ENCODE measurements at places on chromosomes 7 and 10.
A peak's percentile ranks its signal among the peaks of the same experiment; 100 is the strongest.

- no peaks in the 10 kb centered on the region for H3K36me3 ChIP-seq
- H3K27ac ChIP-seq = no peak overlapping the region
- DNase-seq = peak; percentile 30
- H3K4me3 ChIP-seq = no peak overlapping the region
- no peaks in the 10 kb centered on the region for H3K27me3 ChIP-seq
Observed at GRCh38 chr10:113427811-113428558, 124.9 kb upstream of the HABP2 start.

DNA sequence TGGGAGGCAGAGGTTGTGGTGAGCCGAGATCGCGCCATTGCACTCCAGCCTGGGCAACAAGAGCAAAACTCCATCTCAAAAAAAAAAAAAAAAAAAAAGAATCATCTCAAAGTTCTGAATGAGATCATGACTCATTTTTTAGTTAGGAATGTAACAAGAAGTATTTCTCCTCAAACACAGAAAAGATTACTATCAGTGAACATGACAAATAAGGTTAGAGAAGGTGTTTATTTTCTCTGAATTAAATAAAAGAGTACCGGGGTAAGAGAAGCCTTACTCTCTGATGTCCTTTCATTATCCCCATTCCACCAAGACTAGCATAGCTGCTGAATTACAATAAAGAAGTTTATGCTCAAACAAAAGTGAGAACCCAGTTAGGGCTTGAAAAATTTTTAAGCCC, 50.1 kb downstream of the IPMK start:
- peaks cover 3% of the 10 kb centered on the region for H3K36me3 ChIP-seq
- no peaks in the 10 kb centered on the region for H3K4me1 ChIP-seq
- H3K27me3 ChIP-seq = no peaks in the 10 kb centered on the region
- H3K27ac ChIP-seq = no peak overlapping the region
- DNase-seq = no peak

GRCh38 chr10:103652599-103653281, 159.2 kb downstream of the NEURL1 start:
- no peak overlapping the region for H3K4me3 ChIP-seq
- H3K4me1 ChIP-seq = peaks cover 65% of the 10 kb centered on the region
- H3K36me3 ChIP-seq = peaks cover 65% of the 10 kb centered on the region
- H3K27ac ChIP-seq = no peak overlapping the region
- no peaks in the 10 kb centered on the region for H3K27me3 ChIP-seq

DNA sequence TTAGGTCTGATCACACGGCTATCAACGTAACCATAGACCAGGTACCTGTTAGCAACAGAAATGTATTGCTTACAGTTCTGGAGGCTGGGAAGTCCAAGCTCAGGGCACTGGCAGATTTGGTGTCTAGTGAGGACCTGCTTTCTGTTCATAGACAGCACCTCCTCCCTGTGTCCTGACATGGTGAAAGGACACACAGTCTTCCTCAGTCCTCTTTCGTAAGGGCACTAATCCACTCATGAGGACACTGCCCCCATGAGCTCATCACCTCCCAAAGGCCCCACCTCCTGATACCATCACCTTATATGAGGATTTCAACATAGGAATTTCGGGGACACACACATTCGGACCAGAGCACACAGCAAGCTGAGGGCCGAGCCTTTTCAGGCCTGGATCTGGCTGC, 71.4 kb upstream of the BTBD16 start:
- H3K27ac ChIP-seq = no peak overlapping the region
- no peaks in the 10 kb centered on the region for H3K4me1 ChIP-seq
- H3K36me3 ChIP-seq = peaks cover 45% of the 10 kb centered on the region
- DNase-seq = no peak
- H3K4me3 ChIP-seq = no peak overlapping the region

- peaks cover 2% of the 10 kb centered on the region for H3K27me3 ChIP-seq
- H3K4me3 ChIP-seq = no peak overlapping the region
- no peak for DNase-seq
- H3K27ac ChIP-seq = no peak overlapping the region
- no peaks in the 10 kb centered on the region for H3K36me3 ChIP-seq
- H3K4me1 ChIP-seq = no peaks in the 10 kb centered on the region
Observed at GRCh38 chr10:6074489-6075301, 12.5 kb upstream of the IL2RA start.

- no peak overlapping the region for H3K27ac ChIP-seq
- H3K4me3 ChIP-seq = no peak overlapping the region
- no peak for DNase-seq
- no peaks in the 10 kb centered on the region for H3K4me1 ChIP-seq
Observed at GRCh38 chr7:98077762-98078161, 28.9 kb upstream of the LMTK2 start.

DNA sequence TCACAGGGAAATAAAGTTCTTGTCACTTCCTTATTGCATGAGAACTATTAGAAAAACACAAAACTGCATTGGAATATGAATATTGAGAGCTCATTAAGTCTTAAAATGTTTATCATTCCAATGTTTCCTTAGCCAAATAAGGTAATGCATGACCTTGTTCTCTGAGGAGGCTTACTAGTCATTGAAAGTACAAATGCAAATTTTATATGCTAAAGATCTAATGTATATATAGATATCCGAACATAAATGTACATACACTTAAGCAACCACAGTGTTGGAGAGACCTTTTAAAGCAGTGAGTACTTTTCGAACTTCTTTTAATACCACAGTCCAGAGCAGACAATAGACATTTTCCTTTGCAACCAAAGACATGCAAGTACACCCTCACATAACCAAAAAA, 96.1 kb downstream of the RELN start:
- H3K36me3 ChIP-seq = no peaks in the 10 kb centered on the region
- no peak overlapping the region for H3K4me3 ChIP-seq
- no peaks in the 10 kb centered on the region for H3K27me3 ChIP-seq
- H3K27ac ChIP-seq = no peak overlapping the region

DNA sequence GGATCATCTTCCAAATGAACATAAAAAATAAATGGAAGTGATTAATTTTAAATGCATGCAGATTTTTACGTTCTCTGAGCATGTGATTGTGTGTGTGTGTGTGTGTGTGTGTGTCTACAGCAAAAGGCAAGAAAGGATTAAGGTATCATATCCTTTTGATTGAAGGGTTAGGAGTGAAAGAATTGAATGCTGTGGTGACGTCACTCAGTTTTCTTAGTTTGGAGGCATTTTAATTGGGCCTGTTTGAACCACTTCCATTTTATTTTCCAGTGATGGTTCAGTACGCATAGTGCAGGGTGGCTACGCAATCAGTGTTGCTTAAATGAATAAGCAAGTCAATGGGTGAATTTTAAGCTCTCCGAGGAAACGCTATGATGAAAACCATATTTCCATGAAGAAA, 31.3 kb downstream of the TACC2 start:
- H3K4me1 ChIP-seq = peaks cover 20% of the 10 kb centered on the region
- peaks cover 16% of the 10 kb centered on the region for H3K27me3 ChIP-seq
- H3K27ac ChIP-seq = no peak overlapping the region
- no peaks in the 10 kb centered on the region for H3K36me3 ChIP-seq

- DNase-seq = peak; percentile 13
- no peak overlapping the region for H3K27ac ChIP-seq
- H3K36me3 ChIP-seq = no peaks in the 10 kb centered on the region
Observed at GRCh38 chr7:68785036-68785435, 813.2 kb upstream of the AUTS2 start.

- DNase-seq = no peak
- H3K4me1 ChIP-seq = peaks cover 2% of the 10 kb centered on the region
- H3K36me3 ChIP-seq = peaks cover 9% of the 10 kb centered on the region
- H3K27ac ChIP-seq = no peak overlapping the region
- no peaks in the 10 kb centered on the region for H3K27me3 ChIP-seq
Observed at GRCh38 chr10:20006169-20006870, 190.1 kb downstream of the PLXDC2 start.

- no peak for DNase-seq
- H3K4me3 ChIP-seq = no peak overlapping the region
- H3K36me3 ChIP-seq = no peaks in the 10 kb centered on the region
- H3K27me3 ChIP-seq = no peaks in the 10 kb centered on the region
- peaks cover 7% of the 10 kb centered on the region for H3K4me1 ChIP-seq
Observed at GRCh38 chr7:38307640-38308039, 34.2 kb upstream of the TARP start.

- H3K4me1 ChIP-seq = no peaks in the 10 kb centered on the region
- no peak overlapping the region for H3K27ac ChIP-seq
- no peaks in the 10 kb centered on the region for H3K27me3 ChIP-seq
- no peak for DNase-seq
Observed at GRCh38 chr7:42502022-42502421, 265.0 kb upstream of the GLI3 start.

DNA sequence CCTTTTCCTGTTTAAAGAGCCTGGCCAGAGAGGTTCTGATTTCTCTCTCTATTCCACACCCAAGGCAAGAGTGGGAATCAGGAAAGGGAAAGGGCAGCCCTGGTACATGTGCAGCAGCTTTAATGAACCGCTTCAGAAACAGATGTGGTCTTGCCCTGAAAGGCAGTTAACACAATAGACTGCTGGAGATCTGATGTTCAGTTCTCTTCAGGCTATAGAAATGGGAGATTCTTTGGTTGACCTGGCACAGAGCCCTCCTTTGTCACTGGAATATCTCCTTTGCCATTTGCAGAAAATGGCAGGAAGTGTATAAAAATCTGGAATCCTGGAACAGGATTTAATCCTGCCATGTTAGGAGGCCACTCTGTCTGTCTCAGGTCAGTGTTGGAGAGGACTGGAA, 36.3 kb upstream of the EXOC6 start:
- no peak overlapping the region for H3K4me3 ChIP-seq
- no peaks in the 10 kb centered on the region for H3K4me1 ChIP-seq
- no peak overlapping the region for H3K27ac ChIP-seq
- H3K36me3 ChIP-seq = no peaks in the 10 kb centered on the region

DNA sequence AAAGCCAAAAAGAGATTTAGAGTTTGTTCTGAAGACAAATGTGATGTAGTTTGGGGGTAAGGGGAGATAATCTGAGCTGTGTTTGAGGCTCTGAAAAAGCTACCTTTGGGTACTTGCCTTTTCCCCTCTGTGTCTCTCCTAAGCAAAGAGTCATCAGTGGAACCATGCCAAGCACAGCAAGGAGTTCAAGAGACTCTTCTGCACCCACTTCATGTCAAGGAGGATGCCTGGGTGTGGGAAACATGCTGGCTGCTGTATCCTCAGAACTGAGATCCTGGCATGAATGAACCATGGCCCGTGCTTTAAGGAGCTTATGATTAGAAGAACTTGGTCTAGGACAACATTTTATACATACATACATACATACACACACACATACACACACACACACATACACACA, 142.9 kb downstream of the NOC3L start:
- peaks cover 17% of the 10 kb centered on the region for H3K4me1 ChIP-seq
- H3K4me3 ChIP-seq = no peak overlapping the region
- no peaks in the 10 kb centered on the region for H3K27me3 ChIP-seq

GRCh38 chr7:129741743-129742213, 130.3 kb downstream of the NRF1 start:
- H3K27me3 ChIP-seq = no peaks in the 10 kb centered on the region
- peak; percentile 46 for DNase-seq
- H3K4me1 ChIP-seq = peaks cover 22% of the 10 kb centered on the region
- peaks cover 30% of the 10 kb centered on the region for H3K36me3 ChIP-seq

DNA sequence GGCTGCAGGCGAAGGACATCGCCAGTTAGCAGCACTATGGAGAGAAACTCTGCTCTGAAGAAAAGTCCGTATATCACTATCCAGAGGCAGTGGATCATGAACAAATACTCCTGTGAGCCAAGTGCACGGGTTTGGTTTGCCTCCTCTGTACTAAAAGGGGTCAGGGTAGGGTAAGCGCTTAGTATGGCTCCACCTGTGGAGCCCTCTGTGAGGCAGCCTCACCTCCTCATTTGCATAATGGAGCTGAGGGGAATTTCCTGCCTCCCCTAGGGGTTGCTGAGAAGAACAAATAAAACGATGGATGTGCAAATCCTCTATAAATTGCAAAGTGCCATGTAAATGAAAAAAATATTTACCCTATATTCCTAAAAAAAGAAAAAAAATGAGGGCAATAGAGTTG, 63.4 kb downstream of the GPR26 start:
- DNase-seq = no peak
- no peaks in the 10 kb centered on the region for H3K36me3 ChIP-seq
- no peak overlapping the region for H3K4me3 ChIP-seq
- H3K27ac ChIP-seq = no peak overlapping the region
- H3K4me1 ChIP-seq = no peaks in the 10 kb centered on the region

DNA sequence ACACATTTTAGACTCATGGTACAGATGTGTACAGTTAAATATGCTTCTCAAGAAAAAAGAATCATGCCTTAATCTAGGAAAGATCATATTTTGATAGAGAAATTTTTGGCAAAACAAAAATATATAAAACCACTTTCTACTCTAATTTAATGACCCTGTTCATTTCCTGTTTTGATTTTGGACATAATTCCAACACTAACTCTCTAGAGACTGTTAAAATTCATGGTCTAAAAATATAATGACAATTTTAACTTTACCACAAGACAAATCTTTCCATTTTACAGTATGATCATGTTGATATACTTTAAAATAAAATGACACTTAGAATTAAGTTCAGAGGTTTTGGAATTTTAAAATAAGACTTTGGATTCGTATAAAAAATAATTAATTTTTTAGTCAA, 45.2 kb downstream of the PRKG1 start:
- no peak overlapping the region for H3K4me3 ChIP-seq
- DNase-seq = peak; percentile 71
- H3K27ac ChIP-seq = peak overlapping the region; percentile 9
- peaks cover 3% of the 10 kb centered on the region for H3K4me1 ChIP-seq

- H3K36me3 ChIP-seq = no peaks in the 10 kb centered on the region
- H3K4me1 ChIP-seq = peaks cover 10% of the 10 kb centered on the region
- no peak overlapping the region for H3K27ac ChIP-seq
- no peak overlapping the region for H3K4me3 ChIP-seq
- DNase-seq = peak; percentile 66
- H3K27me3 ChIP-seq = peaks cover 2% of the 10 kb centered on the region
Observed at GRCh38 chr10:44756216-44756615, 154.9 kb upstream of the TMEM72 start.

GRCh38 chr7:47697543-47697942, 115.6 kb upstream of the TNS3 start:
- H3K36me3 ChIP-seq = no peaks in the 10 kb centered on the region
- DNase-seq = no peak
- H3K27ac ChIP-seq = no peak overlapping the region
- H3K27me3 ChIP-seq = no peaks in the 10 kb centered on the region
- H3K4me1 ChIP-seq = peaks cover 2% of the 10 kb centered on the region

- no peaks in the 10 kb centered on the region for H3K27me3 ChIP-seq
- H3K4me1 ChIP-seq = no peaks in the 10 kb centered on the region
- H3K27ac ChIP-seq = no peak overlapping the region
- DNase-seq = no peak
- H3K36me3 ChIP-seq = no peaks in the 10 kb centered on the region
Observed at GRCh38 chr10:86310291-86310690, 56.3 kb downstream of the GRID1 start.

DNA sequence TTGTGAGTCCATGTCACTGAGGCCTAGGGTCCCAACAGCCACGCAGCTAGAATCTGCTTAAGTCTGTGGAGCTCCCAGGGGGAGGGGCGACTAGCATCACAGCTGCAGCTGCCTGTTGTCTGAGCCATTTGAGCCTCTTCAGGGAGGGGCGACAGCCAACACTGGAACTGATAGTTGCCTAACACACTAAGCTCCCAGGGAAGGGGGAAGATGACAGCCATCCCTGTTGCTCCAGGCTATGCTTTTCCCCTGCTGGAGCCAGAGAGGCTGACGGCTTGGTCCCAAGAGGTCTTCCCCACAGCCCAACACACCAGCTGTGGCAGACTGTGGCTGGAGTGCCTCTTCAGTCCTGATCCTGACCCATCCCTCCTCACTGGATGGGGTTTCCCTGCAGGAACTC, 817.5 kb downstream of the NXPH1 start:
- H3K27ac ChIP-seq = no peak overlapping the region
- no peaks in the 10 kb centered on the region for H3K36me3 ChIP-seq
- H3K4me1 ChIP-seq = no peaks in the 10 kb centered on the region

GRCh38 chr10:1128115-1128514, 71.9 kb downstream of the WDR37 start:
- no peaks in the 10 kb centered on the region for H3K4me1 ChIP-seq
- no peak for DNase-seq
- H3K27ac ChIP-seq = no peak overlapping the region
- peaks cover 54% of the 10 kb centered on the region for H3K36me3 ChIP-seq
